ENCODE measurements at places on chromosomes 1 and 21.

- DNase-seq: peak; percentile 55
Observed at GRCh38 chr1:209190591-209191261, 392.8 kb upstream of the CAMK1G start.

DNA sequence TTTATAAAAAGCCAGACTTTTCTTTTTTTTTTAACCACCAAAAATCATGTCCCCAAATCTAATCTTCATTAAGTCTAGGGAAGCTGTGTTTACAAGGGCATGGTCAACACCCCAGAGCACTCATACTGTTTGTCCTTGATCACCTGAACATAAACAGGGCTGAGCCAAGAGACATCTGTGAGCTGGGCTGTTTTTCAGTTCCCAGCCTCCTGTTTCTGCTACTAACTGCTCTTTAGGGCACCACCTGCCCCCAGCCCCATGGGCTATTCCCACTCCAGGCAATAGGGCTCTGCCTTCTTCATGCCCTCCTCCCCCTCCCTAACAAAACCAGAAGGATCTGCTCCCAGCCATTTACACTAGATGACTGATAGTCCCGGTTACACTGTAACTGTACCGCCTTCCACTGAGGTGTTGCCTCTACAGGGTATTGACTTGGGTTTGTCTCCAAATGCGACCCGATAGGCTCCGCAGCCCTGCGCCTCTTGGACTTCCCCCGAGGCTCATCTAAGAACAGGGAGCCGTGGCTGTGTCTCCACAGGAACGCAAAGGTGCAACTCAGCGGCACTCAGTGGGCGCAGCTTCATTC lies 11.7 kb upstream of the SLC26A9 start:
- no peak for DNase-seq

GRCh38 chr1:167206166-167206835 lies 14.4 kb upstream of the POU2F1 start:
- no peak for DNase-seq

DNA sequence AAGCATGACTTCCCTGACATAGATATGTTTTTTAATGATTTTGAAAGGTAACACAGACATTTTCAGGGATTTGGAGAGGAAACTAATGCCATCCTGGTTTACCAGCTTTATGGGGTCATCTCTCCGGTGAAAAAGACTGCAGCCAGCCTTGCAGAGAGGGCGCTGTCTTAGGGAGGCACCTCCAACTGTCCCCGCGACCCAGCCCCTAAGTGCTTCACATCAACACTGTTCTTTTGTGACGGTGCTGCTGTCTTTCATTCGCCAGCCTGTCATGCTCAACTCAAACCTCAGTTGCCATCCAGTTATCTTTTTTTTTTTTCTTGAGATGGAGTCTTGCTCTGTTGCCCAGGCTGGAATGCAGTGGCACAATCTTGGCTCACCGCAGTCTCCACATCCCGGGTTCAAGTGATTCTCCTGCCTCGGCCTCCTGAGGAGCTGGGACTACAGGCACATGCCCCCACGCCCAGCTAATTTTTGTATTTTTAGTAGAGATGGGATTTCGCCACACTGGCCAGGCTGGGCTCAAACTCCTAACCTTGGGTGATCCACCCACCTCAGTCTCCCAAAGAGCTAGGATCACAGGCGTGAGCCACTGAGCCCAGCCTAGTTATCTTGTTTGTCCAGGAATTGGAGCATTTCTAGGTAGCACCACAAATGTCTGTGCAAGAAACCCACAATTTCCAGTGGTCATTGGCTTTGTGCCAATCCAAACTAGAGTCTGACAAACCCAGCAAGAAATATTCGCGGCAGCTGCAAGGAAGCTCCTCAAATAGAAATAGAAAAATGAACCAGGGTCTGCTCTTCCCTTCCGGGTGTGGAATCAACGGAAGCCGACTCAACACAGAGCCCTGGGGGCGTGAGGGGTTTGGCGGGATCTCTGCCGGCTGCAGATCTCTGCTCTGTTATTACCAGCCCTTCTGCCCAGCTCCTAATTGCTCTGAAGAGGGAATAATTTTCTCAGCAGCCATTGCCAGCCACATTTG lies 24.2 kb downstream of the PDE9A start:
- peak; percentile 45 for DNase-seq

All from fibroblast of skin of right biceps (primary cell).